Muscle of leg (tissue), 16 donors: ENCODE measurements at places on chromosomes 5 and 9. TPM values are rescaled to one million over a fixed set of nuclear protein-coding genes. Genes with fewer than 3 reads are reported as not detected.

GRCh38 chr9:69073103-69073502, 37.6 kb downstream of the FXN start:
- no peaks in the 10 kb centered on the region for H3K27me3 ChIP-seq
- no peak overlapping the region for H3K4me3 ChIP-seq
- no peak for DNase-seq
- H3K4me1 ChIP-seq = no peaks in the 10 kb centered on the region
- peaks cover 24% of the 10 kb centered on the region for H3K36me3 ChIP-seq
- no peak overlapping the region for H3K27ac ChIP-seq

Gene DNM1
- total RNA-seq = 18.5 TPM

Gene DAB2
- 79.7 TPM for total RNA-seq

Gene PCDHGA12
- total RNA-seq = 2.4 TPM

DNA sequence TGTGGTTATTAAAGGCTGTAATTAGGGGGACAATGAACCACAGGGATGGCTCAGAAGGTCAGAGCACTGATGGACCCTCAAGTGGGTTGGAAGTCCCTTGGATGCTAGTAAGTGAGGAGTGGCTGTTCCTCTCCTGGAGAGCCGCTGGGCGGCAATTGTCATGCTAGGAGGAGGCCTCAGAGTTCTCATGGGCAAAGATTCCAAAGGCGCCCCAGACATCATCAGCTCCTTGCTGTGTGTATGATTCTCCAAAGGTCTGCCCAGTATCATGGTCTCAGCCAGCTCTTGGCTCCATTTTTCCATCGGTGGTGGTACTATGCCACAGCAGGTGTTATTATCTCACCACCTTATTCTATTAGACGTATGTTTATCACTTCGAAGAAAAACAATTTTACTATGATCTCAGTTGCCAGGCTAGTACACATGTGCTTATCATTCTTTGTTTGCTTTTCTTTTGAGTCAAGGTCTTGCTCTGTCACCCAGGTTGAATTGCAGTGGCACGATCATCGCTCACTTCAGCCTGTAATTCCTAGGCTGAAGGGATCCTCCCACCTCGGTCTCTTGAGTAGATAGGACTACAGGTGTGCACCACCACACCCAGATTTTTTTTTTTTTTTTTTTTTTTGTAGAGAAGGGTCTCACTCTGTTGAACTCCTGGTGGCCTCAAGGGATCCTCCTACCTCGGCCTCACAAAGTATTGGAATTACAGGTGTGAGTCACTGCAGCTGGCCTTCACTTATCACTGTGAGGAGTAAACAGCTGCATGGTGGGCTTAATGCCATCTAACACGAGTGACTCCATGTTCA, 46.8 kb downstream of the EXOSC2 start:
- no peak overlapping the region for H3K4me3 ChIP-seq
- no peaks in the 10 kb centered on the region for H3K27me3 ChIP-seq
- H3K27ac ChIP-seq = no peak overlapping the region
- H3K36me3 ChIP-seq = peaks cover 6% of the 10 kb centered on the region

DNA sequence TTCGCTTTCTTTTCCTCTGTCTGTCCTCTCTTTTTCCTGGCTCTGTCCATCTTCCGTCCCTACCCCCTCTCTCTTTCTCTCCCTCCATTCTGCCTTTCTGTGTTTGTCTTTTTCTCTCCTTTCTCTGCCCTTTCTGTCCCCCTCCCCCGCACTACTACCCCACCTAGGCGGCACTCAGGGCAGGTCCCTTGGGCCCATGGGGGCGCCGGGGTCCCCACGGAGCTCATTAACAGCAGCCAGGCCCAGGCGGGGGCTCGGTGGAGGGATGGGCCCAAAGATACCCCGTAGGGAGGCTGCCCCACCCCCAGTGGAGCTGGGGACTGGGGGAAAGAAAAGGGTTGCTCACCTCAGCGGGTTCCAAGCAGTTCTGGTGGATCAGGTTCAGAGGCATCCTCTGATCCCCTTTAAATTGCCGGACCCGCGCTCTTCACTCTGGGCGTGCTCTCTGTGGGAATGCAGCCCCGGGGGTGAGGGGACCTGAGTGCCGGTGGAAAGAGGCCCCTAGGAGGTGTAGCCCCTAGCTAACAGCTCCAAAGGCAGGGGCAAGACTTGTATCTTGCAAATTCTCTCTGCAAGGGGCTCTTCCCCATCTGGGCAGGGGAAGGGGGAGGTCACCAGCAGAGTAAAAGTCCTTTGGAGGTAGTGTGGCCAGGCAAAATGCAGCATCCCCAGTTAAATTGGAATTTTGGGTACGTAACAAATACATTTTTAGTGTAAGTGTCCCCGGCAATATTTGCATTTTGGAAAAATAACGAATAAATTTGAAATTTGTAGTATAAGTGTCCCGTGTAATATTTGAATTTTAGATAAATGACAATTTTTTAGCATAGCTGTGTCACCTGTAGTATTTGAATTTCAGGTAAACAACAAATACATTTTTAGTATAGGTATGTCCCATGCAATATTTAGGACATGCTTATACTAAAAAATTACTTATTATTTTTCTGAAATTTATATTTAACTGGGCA, 7.4 kb downstream of the LHX2 start:
- no peak for DNase-seq
- peaks cover 23% of the 10 kb centered on the region for H3K4me1 ChIP-seq
- no peak overlapping the region for H3K4me3 ChIP-seq
- H3K27ac ChIP-seq = no peak overlapping the region

- no peak for DNase-seq
- H3K27me3 ChIP-seq = peaks cover 35% of the 10 kb centered on the region
- no peaks in the 10 kb centered on the region for H3K36me3 ChIP-seq
- H3K4me1 ChIP-seq = peaks cover 39% of the 10 kb centered on the region
- no peak overlapping the region for H3K4me3 ChIP-seq
Measured at GRCh38 chr9:137231372-137232039, 805 bp downstream of the SLC34A3 start.

DNA sequence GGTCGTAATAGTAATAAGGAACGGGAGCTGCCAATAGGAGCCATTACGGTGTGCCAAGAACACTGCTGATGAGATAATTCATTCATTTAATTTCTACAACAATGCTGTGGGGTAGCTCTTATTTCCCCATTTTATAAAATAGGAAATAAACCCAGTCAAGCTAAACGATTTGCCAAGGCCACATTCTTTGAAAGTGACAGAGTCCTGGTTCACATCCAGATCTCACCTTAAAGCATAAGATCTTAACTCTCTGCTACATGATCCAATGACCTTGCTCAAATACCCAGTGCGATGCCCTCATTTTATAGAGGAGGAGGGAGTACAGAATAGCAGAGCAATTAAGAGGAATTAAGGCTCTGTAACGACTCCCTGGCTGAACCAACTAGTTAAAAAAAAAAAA, 5.0 kb downstream of the PDE6A start:
- no peaks in the 10 kb centered on the region for H3K36me3 ChIP-seq
- H3K27me3 ChIP-seq = peaks cover 7% of the 10 kb centered on the region
- H3K4me1 ChIP-seq = peaks cover 3% of the 10 kb centered on the region
- no peak for DNase-seq
- H3K27ac ChIP-seq = no peak overlapping the region
